ENCODE measurements at places on chromosomes 3 and 15. TPM values are rescaled to one million over a fixed set of nuclear protein-coding genes. Genes with fewer than 3 reads are reported as not detected.

DNA sequence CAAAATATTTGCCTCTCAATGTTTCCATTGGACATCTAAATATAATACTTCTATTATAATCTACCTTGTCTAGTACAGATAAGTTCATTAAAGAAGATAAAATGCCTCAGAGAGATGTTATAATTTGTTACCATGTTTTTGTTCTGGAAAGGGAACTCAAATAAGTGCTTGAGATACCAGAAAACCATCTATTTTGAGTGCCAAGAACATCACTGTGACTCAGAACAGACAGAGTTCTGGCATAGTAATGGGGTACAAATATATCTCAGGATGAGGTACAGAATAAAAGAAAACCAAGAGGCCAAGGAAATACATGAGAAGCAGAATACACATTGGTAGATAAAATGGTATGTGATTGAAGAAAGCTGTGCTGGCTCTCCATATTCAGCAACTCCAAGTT, 58.9 kb downstream of the IMPG2 start:
- DNase-seq = no peak

IGF2BP2 gene
- 16.7 TPM for total RNA-seq

GRCh38 chr15:56739474-56739873, 6.2 kb upstream of the ZNF280D start:
- DNase-seq = no peak

- DNase-seq = peak; percentile 62
Measured at GRCh38 chr15:51736751-51737521, 519 bp downstream of the LYSMD2 start.

- no peak for DNase-seq
Measured at GRCh38 chr3:11250902-11251806, 21.0 kb upstream of the ATG7 start.

DNA sequence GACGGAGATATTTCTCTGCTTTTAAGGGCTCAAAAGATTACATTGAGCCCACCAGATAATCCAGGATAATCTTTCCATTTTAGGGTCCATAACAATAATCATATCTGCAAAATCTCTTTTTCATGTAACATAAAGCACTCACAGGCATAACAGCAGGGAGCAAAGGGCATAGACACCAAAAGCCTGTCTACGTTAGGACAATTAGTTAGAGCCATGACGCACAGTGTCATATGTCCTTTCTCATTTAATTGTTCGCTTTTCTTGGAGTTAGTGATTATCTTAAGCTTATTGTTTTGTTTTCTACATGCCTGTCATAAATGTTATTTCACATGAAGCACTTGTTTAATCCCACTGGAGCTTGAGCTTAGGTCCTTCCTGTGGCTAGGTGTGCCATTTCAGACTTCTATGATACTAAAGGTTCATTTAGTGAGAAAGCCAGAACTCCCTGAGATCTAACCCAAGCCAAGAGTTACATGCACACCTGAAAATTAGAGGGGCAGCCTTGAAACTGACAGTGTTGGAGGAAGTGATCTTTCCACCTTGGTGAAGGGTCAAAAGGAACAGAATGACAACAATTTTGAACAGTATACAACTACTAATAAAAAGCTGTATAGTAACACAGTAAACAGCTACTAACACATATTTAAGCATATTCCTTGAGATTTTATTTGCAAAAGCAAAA, 11.7 kb upstream of the HHATL start:
- DNase-seq = no peak
